ENCODE measurements at places on chromosomes 1 and 21.
A peak's percentile ranks its signal among the peaks of the same experiment; 100 is the strongest.

DNA sequence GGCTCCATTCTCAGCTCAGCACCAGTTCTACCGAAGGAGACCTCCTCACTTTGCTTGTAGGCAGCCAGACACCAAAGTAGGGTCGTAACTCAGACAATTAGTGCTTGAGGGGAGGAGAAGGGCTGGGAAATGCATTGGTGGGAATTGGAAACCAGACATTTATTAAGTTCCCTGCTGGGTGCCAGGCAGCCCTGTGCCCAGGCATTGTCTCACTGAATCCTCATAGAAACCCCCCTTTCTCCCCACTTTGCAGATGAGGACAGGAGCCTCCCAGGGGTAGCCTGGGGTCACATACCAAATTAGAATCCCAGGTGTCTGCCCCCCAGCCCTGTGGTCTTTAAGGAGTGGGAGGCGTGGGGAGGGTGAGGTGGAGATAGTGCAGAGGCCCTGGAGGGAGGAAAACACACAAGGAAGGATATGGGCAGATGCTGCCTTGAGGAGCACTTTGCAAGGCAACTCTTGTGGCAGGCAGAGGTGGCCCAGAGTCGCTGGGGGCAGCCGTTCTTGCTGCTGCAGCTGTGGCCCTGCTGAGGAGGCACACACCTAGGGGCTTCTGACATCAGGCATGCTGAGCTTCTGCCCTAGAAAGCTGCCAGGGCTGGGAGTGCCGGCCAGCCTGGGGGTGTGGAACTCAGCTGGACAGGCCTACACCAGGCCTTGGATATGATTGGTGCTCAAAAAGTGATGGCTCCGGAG lies 29.4 kb downstream of the CDK18 start:
- DNase-seq: no peak

DNA sequence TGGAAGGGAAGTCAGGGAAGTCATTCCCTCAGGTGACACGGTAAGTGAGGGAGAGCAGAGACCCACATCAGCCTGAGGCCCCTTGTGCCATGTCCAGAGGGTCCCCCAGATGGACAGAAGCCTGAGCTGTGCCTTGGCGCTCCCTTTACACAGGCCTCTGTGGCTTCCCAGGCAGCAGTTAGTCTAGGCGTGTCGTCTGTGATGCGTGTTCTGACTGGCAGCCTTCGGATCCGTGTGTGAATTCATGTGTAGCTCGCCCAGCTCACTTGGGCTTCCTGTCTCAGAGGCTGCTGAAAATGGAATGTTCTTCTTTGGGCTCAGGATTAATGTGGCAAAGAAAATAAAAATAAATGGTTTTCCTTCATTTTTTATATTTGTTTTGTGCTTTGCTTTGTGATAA lies 28.3 kb downstream of the PRMT2 start:
- no peak for DNase-seq

DNA sequence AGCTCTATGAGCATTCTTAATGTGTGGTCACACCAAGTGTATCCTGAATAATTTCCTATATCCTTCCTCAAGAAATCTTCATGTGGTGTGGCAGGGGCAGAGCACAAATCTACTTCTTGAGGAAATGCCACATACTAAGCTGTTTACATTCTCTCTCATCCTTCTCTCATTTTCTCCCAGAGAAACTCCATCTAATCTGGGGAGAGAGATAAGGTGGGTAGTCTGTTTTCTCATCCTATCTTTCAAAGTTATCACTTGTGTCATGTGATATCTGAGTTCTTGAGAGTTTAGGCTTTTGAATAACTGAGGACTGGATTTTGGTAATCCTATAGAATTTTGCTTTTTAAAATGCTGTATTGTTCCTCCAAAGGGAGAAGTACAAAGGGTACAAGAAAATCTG lies 141.9 kb upstream of the LRRC7 start:
- DNase-seq: no peak

GRCh38 chr1:243260221-243260880 lies 4.5 kb downstream of the SDCCAG8 start:
- no peak for DNase-seq

DNA sequence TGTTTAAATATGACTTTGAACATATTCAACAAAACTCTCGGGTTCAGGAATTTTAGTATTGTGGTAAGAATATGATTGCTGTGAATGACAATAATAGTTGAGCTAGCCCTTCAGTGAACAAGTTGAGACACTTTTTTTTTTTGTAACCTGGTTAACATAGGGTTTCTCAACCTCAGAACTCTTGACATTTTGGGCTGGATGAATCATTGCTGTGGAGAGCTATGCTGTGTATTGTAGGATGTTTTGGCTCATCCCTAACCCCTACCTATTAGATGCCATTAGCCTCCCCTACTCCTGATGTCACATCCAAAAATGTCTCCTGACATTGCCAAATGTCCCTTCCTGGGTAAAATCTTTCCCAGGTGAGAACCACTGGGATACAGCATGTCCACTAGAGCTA lies 113.7 kb downstream of the RUNX1 start:
- DNase-seq: no peak

DNA sequence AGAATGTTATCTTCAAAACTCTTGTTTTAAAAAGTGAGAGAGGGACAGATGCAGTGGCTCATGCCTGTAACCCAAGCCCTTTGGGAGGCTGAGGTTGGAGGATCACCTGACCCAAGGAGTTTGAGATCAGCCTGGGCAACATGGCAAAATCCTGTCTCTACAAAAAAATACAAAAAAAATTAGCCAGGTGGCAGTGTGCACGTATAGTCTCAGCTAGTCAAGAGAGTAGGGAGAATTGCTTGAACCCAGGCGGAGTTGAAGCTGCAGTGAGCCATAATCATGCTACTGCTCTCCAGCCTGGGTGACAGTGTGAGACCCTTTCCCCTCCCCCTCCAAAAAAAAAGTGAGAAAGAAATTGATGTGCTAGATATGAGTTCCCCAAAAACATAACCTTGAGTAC lies 131.0 kb downstream of the KCNT2 start:
- no peak for DNase-seq

DNA sequence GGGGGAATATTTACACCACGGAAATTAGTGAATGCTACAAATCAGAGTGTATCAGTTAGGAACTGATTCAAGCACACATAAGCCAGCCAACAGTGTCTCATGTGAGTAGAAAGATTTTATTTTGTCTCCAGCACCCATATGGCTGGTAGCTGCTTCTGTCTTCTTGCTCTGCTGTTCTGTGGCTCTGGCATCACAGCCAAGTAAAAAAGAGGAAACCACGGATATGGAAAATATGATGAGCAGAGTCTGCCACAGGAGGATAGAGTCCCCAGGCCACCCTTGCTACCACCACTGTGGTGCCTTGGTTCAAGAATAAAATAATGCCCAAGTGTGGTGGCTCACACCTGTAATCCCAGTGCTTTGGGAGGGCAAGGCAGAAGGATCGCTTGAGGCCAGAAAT lies 53.6 kb upstream of the SPOCD1 start:
- DNase-seq: no peak

GRCh38 chr1:241518476-241519307 lies 863 bp downstream of the FH start:
- DNase-seq: no peak

- DNase-seq: no peak
These were observed 2.7 kb downstream of the C4BPB start for GRCh38 chr1:207091200-207091908.

DNA sequence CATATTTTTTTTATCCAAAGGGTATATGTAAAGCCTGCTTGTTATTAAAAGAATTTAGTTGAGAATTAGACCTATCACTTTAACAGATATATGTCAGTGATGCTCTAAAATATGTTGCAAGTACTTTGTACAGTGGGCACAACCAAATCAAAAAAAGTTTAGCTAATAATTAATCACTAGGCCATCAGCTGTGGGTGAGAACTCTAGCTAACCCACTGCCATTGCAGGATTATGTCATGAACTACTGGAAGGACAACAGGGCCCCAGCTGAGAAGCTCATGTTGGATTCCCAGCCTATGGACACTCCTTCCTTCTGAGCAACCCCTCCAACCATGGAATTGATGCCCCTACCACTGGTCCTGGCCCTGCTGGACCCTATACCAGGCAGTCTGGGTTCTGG lies 6.8 kb upstream of the CHIA start:
- no peak for DNase-seq

DNA sequence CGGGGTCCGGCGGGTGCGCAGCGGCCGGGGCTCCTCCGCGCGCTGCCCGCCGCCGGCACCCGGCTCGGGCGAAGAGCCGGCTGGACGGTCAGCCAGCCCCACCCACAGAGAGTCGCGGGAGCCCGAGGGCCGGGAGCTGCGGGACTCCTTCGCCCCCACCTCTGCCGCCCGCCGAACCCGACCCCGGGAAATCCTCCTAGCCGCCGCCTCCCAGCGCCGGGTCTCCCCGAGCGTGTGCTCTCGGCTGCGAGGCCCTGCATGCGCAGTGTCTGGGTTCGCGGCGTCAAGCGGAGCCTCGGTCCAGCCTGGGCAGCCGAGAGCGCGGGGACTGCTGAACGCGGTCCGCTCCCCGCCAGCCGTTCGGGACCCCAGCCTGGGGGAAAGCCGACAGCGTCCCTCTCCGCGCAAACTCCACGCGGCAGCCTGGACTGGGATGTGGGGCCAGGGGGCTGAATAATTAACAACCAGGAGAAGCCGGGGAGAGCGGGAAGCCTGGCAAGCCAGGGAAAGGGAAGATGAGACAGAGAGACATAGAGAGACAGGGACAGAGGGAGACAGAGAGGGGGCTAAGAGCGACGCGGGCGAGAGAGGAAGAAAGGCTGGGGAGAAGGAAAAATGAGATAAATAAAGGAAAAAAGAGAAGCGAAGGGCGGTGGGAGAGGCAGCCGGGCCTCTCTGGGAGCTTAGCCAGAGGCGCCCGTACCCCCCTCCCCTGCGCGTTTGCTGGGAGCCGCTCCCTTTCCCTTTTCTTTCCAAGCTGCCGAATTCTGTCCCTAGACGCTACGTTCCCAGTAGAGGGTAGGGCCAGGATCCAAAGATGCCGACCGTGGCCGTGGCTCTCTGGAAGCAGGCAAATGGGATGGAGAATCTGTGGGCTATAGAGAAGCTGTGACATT lies 64.2 kb downstream of the MEF2D start:
- no peak for DNase-seq

GRCh38 chr21:45292399-45293219 lies 4.9 kb upstream of the POFUT2 start:
- peak; percentile 54 for DNase-seq

DNA sequence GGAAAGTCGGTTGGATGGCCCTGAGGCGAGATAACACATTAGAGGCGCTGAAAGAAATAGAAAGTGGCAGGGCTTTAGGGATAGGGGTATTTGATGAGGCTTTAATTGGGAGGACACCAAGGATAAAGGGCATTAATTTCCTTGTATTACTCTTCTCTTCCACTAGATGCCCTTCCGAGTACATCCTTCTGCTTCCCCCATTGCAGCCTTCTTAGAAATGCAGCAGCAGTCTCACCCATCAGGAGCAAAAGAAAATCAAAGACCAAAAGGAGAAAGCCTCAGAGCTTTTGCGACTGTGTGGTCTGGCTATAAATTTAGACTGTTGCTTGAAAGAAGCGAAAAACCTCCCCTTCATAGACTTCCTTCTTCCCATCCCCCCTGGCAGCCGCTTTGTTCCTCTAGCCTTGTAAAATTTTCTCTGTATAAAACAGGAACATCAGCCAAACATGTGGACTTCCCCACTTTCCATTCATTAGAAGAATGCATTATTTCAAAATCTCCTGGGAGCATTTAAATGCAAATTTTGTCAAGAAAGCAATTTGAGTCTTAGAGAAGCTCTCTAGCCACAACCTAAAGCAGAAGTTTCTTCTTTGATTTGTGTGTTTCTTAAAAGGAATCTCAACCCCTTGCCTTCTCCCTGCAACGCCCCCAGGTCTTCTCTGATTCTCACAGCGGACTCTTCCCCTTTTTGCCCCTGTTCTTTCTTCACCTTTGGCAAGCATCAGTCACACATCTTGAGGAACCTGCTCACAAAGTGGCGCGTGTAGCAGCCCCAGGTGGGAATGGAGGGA lies 76.6 kb downstream of the NDUFS5 start:
- no peak for DNase-seq

DNA sequence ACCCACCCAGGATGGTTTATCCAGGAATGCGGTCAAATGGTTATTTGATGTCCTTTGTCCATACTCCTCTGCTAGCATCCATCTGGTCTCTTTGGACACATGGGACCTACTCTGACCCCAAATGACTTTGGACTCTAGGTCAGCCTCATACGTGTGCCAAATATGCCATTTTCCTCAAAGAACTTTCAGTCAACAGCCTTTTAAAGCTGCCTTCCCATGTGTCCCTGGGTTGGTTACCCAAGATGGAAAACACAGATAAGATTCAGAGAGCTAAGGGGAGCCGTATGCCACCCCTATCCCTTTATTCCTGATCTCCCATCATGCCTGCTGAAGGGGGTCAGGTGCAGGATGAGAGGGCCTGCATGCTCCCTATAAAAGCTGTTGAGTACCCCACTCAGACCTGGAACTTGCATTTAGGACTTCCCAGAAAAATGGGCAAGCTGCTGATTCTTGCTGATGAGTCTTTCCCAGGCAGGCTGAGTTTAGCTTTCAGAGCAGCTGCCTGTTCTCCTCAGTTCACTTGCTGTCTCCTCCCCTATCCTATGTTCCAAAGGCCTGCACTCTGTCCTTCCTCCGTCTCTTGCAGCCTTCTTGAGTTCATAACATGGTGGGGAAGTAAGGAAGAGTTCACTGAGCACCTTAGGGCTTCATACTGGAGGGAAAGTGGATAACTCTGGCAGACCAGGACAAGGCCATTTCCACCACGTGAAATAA lies 19.8 kb downstream of the CHI3L2 start:
- DNase-seq: no peak

- no peak for DNase-seq
These were observed 44.5 kb upstream of the SMYD2 start for GRCh38 chr1:214236477-214236876.

DNA sequence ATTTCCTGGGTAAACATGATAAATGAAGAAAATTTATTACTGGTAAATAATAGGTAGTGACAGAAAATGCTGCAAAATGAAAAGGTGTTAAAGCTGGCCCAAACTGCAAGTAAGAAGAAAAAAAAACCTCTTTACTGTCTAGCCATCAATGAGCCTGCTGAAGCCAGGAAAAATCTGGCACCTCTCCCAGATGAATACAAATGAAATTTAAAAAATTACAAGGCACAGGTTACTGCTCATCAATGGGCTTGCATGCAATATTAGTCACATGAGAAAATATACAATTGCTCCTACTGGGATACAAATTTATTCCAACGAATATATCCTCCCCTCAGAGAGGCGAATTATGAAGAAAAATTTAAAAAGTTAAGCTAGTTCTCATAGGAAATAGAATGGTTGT lies 1422.5 kb downstream of the KCNT2 start:
- no peak for DNase-seq

DNA sequence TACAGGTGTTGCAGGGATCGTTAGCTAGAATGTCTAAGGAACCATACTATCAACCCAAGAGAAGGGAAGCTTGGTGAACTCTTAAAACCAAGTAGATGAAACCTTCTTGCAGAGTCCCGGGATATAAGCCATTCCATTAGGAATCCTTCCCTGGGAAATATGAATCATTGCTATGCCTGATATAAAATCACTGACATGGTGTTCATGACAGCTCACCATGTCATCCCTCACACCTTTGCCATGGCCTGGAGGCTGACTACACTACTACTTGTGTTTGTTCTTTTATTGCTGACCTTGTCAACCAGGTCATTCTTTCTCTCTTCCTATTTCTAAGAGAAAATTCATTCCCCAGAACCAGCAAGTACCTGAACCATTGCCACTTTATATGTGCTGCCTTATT lies 12.1 kb downstream of the ST6GALNAC3 start:
- DNase-seq: no peak

- DNase-seq: peak; percentile 44
These were observed 543 bp upstream of the KCNJ10 start for GRCh38 chr1:160070243-160071163.

Data from activated CD4-positive, alpha-beta T cell treated with anti-CD3 and anti-CD28 coated beads for 24 hours (primary cell).